Stimulated activated CD8-positive, alpha-beta memory T cell treated with anti-CD3 and anti-CD28 coated beads, Interleukin-15, amount 100 ng/mL, for 24 hours (primary cell): ENCODE measurements at places on chromosomes 2 and 18.

- peak; percentile 15 for DNase-seq
Measured at GRCh38 chr2:162073888-162074631, at the start of gene DPP4. Gene DPP4, minus strand, starts transcription at chr2:162074215. Its CDS starts 234 bp downstream, at chr2:162073981.

DNA sequence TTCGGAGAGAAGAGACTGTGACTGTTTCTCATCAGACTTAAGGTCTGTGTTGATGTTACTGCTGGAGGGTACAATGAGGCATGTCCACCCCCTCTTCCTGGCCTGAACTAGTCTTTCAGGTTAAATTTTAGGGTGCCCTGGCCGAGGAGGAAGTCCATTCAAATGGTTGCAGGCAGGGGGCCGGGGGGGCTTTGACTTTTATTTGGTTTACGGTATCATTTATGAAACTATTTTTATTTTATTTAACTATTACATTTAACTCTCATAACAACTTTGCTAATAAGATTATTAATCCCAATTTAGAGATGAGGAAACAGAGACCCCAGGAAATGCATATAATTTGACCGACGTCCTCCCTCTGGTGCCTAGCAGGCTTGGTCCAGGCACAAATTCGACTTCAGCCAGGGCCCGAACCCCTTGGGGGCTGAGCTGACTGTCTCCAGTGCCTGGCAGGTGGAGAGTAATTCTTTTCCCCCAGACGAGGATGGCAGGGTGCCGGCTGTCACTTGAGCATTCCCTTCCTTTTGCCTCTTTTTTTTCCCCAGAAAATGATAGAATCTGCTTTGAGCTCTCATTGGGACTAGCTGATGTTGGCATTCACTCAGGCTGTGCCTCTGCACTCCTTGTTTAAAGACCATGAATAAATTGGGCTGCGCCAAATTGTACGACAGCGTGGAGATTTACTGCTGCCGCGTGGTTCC is 255.3 kb upstream of the SALL3 start:
- no peak for DNase-seq

GRCh38 chr2:231877533-231878456 is 48.4 kb downstream of the NPPC start:
- DNase-seq: no peak

DNA sequence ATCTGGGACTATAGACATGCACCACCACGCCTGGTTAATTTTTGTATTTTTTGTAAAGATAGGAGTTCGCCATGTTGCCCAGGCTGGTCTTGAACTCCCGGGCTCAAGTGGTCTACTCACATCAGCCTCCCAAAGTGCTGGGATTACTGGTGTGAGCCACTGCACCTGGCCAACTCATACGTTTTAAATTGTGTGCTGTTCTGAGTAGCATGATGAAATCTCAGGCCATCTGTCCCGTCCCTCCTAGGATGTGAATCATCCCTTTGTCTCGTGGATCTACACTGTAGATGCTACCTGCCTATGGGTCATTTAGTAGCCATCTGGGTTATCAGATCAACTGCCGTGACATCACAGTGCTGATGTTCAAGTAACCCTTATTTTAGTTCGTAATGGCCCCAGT is 38.5 kb upstream of the RMP24 start:
- no peak for DNase-seq

GRCh38 chr2:236960531-236960930 is 125.2 kb upstream of the COPS8 start:
- no peak for DNase-seq

DNA sequence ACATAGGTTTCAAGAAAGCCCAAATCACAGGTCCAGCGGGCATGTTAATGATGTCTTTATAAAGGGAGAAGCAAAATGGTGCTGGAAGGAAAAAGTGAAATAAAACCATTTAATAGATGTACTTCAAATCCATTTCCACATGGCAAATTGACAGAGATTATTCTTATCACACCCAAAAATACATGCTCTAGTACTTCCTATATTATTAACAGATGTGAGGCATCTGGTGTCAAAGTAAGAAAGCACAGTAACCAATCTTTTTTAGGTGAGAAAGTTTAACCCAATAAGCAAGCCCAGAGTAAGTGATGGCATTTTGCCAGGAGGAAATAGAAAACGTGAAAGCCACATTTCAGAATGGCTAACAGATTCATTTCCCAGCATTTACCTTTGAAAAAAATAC is 128.0 kb downstream of the ABCA12 start:
- DNase-seq: no peak

GRCh38 chr2:111716905-111717775 is 166.9 kb downstream of the ANAPC1 start:
- DNase-seq: no peak

- DNase-seq: no peak
Measured at GRCh38 chr2:76812156-76812555, 710.0 kb downstream of the LRRTM4 start.

DNA sequence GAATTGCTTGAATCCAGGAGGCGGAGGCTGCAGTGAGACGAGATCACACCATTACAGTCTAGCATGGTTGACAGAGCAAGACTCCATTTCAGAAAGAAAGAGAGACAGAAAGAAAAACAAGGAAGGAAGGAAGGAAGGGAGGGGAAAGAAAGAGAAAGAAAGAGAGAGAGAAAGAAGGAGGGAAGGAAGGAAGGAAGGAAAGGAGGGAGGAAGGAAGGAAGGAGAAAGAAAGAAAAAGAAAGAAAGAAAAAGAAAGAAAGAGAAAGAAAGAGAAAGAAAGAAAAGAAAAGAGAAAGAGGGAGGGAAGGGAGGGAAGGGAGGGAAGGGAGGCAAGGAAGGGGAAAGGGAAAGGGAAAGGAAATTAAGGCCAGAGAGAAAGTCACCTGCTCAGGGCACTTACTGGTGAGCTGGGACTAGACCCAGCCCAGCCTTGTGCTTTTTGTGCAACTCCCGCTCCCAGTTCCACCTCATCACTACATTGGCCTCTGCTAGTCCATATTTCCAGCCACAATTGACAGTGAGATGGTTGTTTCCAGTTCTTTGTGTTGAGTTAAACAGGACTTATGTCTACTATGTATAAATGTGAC is 35.7 kb downstream of the MOGAT1 start:
- no peak for DNase-seq

DNA sequence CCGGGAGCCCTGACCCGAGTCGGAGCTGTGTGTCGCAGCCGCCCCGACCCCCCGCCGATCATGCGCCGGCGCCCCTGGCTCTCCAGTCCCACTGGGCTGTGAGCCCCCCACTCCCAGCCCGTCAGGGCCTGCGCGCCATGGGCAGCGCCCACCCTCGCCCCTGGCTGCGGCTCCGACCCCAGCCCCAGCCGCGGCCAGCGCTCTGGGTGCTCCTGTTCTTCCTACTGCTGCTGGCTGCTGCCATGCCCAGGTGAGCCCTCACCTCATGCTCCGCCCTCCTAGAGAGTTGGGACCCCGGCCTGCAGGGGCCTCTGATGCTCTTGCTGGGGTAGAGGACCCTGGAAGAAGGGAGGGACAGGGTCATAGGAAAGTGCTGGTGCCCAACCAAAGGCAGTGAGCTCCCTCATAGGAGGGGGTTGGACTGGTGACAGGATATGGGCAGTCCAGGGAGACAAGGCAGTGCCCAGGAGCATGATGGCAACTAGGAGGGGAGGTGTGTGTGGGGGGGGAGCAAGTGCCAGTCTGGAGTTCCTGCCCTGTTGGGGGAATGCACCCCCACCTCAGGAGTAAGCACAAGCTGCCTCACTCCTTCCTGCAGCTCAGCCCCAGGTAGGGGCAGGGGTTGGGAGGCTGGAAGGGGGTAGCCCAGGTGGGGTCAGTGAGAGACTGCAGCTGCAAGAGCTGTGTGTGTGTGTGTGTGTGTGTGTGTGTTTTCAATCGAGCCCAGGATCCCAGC is 375 bp downstream of the WNT10A start:
- DNase-seq: no peak

DNA sequence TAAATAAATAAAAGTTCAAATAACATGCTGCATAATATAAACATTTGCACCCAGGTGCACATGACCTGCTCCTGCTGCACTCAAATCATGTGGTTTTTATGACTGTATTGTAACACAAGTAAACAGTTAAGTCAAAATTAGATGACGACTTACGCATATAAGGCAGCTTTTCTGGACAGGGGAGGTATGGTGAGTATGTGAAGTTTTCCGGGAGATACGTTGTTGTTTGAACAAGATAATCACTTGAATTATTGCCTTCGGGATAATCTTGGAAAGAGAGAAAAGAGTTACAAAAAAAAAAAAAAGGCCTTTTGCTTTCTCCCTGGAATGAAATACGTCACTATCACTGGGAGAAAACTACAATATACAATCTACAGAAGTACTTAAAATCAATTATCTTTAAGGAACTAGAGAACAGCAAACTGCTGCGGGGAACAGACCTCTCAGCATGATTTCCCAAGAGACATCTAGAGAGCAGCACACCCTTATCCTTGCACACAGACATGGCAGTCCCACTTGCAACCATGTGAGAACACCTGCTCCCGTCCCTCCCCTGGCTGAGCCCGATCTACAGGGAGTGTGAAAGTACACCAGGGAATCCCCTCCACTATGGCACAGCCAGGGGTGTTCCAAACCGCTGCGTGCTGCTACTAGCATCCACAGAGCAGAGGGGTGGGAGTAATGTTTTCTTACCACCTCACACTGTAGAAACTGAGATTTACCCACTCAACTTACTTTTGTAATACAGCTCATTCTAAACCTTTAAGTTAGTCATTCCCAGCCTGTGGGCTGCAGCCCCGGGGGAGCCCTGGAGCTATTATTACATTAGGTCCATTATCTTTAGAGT is 26.3 kb downstream of the B4GALT6 start:
- DNase-seq: no peak

- DNase-seq: no peak
Measured at GRCh38 chr18:73136134-73136533, 268.3 kb upstream of the NETO1 start.

DNA sequence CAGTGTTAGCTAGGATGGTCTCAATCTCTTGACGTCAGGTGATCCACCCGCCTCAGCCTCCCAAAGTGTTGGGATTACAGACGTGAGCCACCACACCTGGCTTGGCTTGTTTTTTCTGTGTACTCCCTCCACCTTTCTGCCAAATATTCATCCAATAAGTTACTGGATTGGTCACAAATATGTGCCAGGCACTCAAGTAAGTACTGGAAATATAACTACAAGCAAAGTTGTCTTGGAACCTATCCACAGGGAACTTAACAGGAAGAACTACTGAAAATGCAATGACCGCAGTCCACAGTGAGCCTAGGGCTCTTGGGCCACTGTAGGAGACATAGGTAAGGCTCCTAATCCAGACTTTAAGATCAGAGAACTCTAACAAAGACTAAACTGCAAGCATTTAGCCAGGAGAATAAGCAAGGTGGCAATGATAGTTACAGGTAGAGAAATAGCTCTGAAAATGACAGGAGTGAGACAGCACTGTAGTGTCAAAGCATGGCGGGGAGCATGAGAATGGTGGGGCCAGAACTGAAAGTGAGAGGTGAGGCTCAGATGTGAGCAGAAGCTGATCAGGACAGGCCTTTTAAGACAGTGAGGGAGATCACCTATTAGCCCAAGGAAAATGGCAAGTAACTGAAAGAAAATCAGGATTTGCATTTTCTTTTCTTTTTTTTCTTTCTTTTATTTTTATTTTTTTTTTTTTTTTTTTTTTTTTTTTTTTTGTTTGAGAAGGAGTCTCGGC is 252.1 kb downstream of the RBM43 start:
- DNase-seq: no peak

GRCh38 chr2:229087267-229087666 is 183.8 kb downstream of the PID1 start:
- no peak for DNase-seq

GRCh38 chr2:9002637-9003365 is 683 bp downstream of the MBOAT2 start:
- no peak for DNase-seq

DNA sequence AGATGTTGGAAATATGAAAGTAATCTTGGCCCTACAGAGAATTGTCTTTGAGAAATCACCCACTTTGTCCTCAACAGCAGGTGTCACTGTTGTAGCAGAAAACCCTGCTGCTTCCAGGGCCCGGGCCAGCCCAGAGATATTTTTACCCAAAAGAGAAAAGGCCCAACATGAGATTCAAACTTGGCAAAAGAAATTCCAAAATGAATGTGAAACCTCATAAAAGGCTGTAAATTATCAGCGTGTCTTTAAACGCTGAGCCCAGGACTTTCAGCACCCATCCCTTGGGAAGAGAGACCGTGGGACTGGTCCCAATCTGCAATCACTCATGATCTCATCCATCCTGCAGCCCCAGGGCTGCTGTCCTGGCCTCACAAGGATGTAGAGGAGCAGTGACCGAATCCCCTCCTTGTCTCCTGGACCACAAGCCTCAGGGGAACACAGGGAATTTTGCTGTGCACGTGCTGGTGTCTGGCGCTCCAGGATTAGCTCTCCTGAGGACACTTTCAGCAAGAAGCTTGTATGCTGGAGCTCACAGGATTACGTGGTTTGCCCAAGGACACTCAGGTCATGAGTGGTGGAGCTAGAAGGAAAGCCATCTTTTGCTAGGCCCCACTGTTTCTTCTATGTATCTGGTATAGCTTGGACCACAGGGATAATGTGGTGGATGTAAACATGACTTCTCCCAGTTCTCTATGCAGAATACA is 202.1 kb downstream of the RNF144A start:
- no peak for DNase-seq

GRCh38 chr18:11962597-11962996 is 18.7 kb upstream of the IMPA2 start:
- no peak for DNase-seq

GRCh38 chr2:58063641-58064040 is 17.0 kb downstream of the VRK2 start:
- DNase-seq: no peak

- DNase-seq: no peak
Measured at GRCh38 chr2:42648796-42649195, 80.4 kb downstream of the MTA3 start.

DNA sequence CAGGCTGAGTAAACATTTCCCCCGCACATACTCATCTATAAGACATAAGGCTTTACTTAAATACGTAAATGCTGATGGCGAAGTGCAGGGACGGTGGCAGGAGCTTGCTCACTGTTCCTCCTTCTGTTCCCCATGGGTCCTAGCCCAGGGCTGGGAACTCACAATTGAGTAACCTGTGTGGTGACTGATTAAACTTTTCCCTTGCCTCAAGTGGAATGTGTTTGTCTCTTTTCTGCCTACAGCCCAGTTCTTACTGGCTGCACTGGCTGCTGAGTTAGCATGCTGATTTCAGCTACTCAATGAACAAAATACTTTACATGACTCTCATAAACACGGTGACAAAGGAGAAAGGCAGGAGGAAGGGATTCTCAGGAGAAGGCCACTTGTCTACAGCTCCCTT is 87.3 kb downstream of the MARCO start:
- DNase-seq: no peak

- no peak for DNase-seq
Measured at GRCh38 chr2:158403237-158403636, 53.3 kb downstream of the CCDC148 start.
